Activated naive CD8-positive, alpha-beta T cell treated with anti-CD3 and anti-CD28 coated beads for 36 hours (primary cell): ENCODE measurements at places on chromosomes 2 and 18. TPM values are rescaled to one million over a fixed set of nuclear protein-coding genes. Genes with fewer than 3 reads are reported as not detected.

The HOXD9 gene
- not detected for total RNA-seq

The SIX3 gene
- total RNA-seq: not detected

DNA sequence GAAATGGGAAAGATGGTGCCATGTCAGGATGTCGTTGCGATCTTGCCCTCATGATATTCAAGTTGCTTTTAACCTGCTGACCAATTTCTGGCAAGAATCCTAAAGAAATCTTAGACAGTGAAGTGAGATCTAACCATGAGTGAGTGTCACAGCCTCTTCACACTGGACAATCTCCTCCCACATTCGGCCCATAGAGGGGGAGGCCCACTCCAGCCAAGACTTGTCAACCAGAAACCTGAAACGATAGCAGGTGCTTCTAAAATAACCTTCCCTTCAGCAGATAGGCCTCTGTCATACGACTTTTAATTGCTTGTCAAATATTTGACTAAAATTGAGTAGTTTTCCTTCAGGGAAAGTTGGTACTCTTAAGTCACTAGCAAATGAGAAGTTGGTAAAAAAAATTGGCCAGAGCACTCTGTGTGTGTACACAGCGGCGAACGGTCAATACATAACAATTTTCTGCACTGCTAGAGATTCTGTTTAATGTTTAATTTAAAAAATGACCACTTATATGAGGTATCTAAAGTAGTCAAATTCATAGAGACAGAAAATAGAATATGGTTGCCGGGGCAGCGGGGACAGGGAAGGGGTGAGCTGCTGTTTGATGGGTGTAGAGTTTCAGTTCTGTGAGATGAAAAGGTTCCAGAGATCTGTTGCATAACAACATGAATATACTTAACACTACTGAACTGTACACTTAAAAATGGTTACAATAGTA is 110.2 kb downstream of the VAPA start:
- no peak for DNase-seq

The ACTR1B gene
- 85.4 TPM for total RNA-seq

DNA sequence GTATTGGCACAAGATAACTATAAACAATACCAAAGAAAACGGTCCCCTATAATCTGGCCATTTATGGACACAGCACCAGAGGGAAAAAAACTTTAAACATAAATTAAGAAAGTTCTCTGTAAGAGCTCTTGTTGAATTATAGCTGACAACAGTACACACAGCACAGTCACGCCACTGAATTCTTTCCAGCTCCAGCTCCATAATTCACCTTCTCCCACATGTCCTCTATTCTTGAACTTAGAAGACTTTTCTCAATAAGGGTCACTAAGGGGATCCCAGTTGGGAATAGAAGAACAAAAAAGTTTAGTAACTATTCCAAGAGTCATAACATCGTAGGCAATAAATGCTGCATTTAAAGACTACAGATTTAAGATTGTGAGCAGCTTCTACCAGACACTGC is 124.6 kb upstream of the CYP1B1 start:
- DNase-seq: no peak

The SPATA3 gene
- not detected for total RNA-seq

DNA sequence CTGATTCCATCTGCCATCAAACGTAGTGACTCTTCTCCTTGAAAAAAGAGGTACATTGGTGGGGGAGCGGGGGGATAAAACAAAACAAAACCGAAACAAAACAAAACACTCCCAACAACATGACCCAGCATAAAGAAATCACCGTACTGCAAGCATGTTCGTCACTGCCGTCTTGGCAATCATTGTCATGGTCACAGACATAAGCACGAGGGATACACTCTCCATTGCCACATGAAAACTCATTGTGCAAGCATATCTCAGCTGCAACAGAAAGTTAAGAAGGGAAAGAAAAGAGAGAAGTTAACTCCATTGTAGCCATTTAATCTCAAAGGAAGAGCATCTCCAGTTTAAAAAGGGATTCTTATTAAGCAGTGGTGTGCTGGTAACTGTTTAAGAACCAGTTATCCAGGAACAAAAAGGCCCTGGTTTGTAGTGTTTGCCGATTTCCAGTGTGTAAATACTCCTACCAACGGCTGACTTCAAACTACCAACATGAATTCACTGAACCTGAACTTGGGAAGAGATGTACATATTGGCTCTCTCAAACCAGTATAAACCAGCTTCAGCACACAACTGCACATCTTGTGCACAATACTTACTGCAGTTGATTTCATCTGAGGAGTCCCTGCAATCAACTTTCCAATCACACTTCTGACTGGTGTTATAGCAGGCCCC is 68.2 kb downstream of the LRP2 start:
- DNase-seq: no peak

GRCh38 chr2:74181739-74182138 is 3.1 kb upstream of the MOB1A start:
- DNase-seq: no peak

DNA sequence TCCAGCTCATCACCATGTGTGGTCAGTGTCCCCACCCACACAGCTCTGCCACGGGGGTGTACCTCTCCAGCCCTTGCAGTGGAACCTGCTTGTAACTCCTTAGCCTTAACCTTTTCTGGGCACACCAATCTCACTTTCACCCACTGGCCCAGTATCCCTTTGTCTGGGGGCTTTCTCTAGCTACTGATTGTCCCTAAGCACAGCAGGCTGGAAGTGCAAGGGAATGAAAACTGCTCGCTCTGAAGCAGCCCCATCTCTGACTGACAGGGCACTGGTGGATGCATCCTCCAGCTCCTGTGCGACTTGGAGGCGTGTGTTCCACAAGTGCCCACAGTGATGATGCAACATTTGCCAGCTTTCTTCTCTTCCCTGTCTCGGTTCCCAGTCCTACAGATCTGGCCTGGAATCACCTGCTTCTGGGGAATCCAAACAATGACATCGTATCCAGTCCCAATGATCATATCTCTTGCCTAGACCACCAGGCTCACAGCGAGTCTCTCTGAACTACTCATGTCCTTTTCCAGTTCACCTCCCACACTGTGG is 33.6 kb downstream of the SCTR start:
- DNase-seq: no peak

DNA sequence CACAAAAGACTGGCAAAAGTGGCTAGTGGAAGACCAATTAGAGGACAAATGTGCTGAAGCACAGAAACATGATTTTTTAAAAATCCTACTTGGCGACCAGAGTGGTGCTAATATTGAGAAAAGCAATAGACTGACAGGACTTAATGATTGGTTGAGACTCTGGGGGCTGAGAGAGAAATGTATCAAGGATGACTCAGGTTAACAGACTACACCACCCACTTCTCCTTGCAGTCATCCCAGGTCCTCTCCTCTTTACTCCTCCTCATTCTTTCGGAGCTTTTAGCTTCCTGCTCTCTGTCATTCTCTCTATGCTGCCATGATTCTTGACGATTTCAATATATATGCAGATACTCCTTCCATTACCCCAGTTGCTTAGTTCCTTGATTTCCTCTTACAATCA is 54.6 kb upstream of the CYTIP start:
- no peak for DNase-seq

GRCh38 chr2:235876099-235876679 is 292.0 kb downstream of the GBX2 start:
- no peak for DNase-seq

DNA sequence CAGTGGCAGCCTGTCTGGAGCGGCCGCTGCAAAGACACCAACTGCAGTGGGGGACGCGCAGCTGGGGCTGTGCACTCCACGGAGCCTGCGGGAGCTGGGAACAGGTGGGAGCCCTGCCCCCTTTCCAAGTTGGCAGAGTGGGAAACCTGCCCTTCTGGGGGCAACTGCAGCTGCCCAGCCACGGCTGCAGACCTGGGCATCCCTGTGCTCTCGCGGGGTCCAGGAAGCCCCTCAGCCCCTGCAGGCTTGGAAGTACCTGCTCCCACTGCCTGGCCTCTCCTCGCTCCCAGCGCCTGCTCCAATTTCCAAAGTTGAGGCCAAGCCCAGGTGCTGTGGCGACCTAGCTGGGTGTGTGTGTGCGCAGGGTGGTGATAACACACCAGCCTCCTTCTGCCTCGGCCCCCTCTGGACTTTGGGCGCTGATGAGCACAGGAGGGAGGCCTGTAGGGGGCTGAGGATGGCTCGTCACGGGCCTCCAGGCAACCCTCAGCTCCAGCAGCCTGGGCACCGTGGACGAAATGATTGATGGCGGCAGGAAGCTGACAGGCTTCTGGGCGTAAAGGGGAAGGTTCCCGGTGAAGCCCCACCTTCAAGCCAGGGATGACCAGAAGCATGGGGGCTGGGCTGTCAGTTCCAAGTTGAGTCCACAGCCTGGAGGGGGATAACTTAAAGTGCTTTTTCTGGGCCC is 76.9 kb downstream of the PTPN4 start:
- no peak for DNase-seq

The ITPRIPL1 gene
- total RNA-seq: 46.0 TPM

The ITGB6 gene
- not detected for total RNA-seq

- DNase-seq: no peak
Observed at GRCh38 chr2:143124445-143124844, 4.8 kb upstream of the ARHGAP15 start.

DNA sequence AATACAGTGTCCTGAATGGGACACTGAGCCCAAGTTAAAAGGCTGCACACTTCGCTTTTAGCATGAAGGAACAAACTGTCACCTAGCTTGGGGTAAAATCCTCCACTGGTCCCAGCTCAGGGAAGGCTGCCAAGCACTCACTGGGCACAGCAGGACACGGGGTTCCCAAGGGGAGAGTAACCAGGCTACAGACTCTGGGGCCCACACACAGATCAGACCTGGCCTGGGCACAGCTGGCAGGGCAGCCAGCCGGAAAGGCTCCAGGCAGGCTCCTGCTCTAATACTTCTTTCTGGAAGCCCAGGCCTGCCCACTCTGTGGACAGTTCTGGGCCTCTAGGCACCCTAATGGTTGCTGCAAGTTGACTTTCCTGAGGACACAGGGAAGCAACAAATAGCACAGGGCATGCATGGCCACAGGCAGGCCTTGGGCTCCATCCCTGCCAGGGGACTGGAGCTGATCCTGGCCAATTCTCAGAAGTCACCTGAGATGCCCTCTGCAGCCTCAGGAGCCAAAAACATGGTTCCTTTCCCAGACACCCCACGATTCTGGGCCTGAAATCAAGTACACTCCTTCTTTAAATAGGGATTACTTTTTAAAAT is 18.7 kb upstream of the SULT1C3 start:
- no peak for DNase-seq

GRCh38 chr2:191598296-191598695 is 79.6 kb upstream of the NABP1 start:
- no peak for DNase-seq

GRCh38 chr2:203626952-203627681 is 79.3 kb upstream of the CD28 start:
- no peak for DNase-seq

DNA sequence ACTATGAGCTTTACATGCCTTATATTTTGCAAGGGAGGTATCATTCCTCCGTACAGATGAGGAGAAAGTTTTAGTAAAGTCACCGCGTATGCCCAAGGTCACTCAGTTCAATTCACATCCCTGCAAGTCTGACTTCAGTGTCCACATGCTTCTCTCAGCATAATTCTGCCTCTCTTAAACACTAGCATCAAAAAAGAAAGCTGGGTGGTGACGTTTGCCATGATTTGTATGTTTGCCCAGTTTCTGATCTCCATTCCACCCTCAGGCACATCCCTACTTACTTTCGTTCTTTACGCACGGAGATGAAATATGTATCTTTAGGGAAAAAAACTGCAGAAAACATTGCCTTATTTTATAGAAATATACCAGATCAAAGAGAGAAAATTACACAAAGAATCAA is 129.2 kb upstream of the PTPRM start:
- DNase-seq: no peak

GRCh38 chr2:234764372-234764771 is 187.4 kb upstream of the SH3BP4 start:
- no peak for DNase-seq

DNA sequence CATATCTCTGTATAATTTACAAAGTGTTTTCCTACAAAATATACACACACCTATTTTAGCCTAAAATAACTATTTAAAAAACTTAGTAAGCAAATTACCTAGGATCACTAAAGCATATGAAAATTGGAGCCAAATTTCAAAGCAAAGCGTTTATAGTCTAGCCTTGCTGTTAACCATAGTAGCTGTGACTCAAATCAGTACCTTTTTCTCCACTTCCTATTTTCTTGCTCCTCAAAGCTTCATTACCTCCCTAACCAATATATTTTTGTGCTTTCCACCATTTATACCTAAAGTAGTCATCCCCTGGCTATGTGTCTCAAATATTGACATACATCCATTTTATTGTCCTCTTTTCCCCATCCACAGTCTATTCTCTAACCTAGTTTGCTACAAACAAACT is 73.1 kb downstream of the ERBB4 start:
- no peak for DNase-seq

- no peak for DNase-seq
Observed at GRCh38 chr2:69208023-69208595, 178.9 kb downstream of the GFPT1 start.

DNA sequence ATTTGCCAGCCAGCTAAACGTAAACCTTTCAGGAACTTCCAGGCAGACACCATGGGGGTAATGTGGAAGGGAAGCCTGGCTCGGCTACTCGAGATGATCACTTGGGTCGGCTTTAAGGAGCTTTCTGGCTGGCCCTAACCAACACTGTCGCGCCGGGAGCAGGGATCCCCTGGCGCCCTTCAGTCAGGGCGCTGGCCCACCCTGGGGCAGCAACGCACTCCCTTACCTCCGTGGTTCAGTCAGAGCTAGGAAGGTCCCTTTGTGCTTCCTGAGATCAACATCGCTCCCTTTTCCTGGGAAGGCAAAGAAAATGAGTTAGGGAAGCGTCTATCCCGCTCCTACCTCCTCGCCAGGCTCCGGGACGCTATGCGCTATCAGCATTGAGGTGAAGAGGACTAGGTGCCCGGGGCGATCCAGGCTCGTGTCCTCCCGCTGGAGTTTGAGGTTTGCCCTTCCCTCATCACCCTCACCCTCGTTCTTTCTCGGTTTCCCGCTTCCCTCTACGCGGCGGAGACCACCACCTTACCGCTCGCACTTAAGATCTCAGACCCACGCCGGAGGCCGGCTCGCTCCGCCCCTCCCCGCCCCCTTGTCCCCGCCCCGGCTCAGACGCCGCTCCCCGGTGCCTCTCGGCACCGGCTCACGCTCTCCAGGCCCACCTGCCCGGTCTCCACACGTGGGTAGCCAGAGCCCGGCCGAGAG is 449 bp upstream of the ATRAID start:
- DNase-seq: no peak

DNA sequence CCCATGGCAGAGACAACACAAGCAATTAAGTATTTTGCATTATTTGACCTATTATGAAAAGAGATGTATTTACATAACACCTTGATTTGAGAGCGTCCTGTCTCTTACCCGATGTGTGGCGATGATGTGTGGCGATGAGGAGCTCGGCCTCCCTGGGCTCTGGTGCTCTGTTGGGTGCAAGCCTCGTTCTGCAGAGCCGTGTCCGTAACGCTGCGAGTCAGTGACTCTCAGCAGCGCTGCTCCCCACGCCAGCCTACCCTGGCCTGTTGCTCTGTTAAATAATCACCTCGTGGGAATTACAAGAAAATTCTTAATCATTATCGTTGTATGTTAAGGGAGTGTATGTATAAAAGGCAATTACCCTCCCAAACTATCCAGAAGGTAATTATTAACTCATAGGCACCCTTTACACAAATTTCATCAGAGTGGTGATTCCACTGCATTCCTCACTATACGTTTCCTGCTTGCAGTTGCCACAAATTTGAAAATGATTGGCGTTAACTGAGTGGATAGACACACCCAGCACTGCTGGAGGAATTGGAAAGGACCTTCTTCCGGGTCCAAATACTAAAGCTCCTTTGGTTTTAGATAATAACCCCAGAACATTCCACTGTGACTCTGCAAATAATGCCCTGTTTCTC is 52.0 kb upstream of the NFATC1 start:
- no peak for DNase-seq
